ENCODE measurements at places on chromosomes 11 and 22. TPM values are rescaled to one million over a fixed set of nuclear protein-coding genes. Genes with fewer than 3 reads are reported as not detected.

Gene ISX
- not detected for total RNA-seq

Gene WBP2NL
- 1.6 TPM for total RNA-seq

Gene OR6T1
- total RNA-seq, result not detected

Gene AQP11
- total RNA-seq, result 0.27 TPM

Gene ATXN10
- 63.3 TPM for total RNA-seq

Gene SFI1
- total RNA-seq, result 33.4 TPM

Gene APOA4
- total RNA-seq, result not detected

- DNase-seq, result no peak
Measured at GRCh38 chr22:28025333-28025732, 106.3 kb upstream of the PITPNB start.

- no peak for DNase-seq
Measured at GRCh38 chr11:35393098-35393497, 26.3 kb downstream of the SLC1A2 start.

DNA sequence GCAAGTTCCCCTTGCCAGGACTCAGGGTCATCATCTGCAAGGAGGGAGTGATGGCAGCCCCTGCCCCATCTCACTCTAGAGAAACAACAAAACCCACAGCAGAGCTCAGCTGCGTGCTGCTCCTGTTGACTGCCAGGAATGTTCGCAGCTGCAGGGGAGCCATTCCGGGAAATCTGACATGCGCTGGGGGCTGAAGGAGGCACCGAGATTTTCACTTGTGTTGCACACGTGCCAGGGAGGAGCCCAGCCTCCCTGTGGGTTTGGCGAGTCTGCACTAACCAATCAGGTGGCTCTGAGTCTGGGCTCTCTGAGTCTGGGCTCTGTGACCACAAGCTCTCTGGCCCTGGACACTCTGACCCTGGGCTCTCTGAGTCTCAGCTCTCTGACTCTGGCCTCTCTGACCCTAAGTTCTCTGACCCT lies 10.5 kb downstream of the FGF3 start:
- DNase-seq, result no peak
